ENCODE measurements at places on chromosomes 4 and X.

DNA sequence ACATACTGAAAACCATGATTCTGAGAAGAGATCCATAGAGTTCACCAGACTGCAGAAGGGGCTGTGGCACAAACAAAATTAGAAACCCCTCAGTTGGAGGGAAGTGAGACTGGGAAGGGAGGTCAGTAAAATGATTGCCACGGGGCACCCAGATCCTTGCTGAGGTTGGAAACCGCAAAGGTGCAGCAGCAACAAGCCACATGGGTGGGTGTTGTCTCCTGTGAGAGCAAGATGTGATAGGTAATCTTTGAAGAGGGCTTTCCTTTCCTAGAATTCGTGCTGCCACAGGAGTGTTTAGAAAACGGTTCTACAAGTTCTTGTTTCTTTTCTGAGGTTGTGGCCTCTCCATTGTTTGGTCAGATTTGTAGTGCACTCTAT is 85.5 kb downstream of the NFKB1 start:
- DNase-seq, result no peak

GRCh38 chrX:141701072-141701471 is 2.5 kb upstream of the SPANXD start:
- no peak for DNase-seq

DNA sequence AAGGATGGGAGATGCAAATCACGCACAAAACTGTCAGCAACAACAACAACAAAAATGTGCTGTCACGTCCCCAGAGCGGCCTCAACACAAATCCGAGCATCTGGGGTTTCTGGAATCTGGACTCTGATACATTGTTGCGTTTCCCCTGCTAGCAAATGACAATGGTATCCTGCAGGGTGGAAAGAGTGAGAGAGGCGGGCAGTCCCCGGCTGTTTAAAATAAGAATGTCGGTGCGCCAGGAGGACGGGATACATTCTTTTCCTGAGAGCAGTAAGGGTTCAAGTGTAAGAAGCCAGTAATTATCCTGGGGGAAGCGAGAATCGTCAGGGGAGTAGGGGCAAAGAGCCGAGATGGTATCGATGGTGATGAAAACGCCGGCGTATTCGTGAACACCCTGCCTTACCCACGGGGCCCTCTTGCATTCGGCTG is 310.2 kb downstream of the ASMT start:
- DNase-seq, result no peak

DNA sequence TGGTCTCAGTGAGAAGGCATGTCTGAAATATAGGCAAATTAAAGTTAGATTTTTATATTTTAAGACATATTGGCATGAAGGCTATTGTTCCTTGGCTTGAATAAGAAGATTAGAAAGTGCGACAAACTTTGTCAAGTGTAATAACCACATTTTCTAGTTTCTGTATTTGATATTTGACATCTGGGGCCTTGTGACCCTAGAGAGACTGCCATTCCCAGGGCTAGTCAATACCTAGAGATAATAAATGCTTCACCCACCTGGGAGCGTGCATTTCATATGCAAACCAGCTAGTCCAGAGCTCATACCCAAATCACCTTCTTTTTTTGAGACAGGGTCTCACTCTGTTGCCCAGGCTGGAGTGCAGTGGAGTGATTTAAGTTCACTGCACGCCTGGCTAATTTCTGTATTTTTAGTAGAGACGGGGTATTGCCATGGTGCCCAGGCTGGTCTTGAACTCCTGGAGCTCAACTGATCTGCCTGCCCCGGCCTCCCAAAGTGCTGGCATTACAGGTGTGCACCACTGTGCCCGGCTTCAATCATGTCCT is 62.6 kb downstream of the COQ2 start:
- DNase-seq, result no peak

DNA sequence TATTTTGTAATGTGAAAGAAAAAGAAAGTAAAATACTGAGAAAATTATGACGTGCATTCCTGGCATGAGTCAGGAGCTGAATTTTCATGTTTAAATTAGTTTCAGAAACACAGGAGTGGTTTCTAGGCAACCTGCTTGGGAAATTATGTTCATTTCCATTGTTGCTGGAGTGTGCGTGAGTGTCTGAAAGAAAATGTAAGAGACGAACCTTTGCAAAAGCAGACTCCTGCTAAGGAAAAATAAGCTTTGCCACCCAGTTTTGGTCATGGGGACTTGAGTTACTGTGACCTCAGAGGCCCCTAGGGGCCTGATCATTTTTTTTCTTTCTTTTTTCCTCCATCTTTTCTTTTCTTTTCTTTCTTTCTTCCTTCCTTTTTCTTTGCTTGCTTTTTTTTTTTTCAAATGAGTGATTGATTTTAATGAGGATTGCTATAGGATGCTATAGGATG is 18.8 kb upstream of the CHRNA9 start:
- no peak for DNase-seq

DNA sequence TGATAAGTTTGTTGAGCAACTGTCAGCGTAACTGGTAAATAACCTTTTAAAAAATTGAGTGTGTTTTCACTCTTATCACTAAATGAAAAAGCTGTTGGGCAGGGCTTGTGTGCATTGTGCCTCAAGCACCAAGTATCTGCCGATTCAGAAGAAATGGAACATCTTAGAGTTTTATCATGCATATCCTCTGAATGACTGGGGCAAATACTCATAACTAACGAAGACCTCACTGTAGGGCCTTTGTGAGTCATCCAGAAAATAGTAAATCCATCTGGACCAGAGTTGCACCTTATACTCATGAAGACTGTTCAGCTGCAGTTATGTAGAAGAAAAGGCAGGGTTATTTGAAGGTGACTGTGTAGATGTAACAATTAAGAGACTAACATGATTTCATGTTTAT is 222.1 kb downstream of the CAMK2D start:
- DNase-seq, result no peak

DNA sequence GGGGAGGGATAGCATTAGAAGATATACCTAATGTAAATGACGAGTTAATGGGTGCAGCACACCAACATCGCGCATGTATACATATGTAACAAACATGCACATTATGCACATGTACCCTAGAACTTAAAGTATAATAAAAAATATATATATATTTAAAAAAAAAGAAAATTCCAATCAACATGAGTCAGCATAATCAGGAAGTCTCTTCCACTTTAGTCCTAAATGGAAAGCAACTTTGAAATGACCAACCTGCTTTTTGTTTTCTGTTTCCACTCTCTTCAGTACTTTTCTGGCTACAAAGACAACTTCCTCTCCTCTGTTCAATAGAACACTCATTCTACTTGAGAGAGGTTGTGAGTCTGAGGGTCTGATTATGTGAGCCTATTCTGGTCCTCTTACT is 13.5 kb upstream of the MAGEA8 start:
- DNase-seq, result no peak

- DNase-seq, result no peak
These were observed 433.0 kb downstream of the PCDH10 start for GRCh38 chr4:133581996-133582619.

DNA sequence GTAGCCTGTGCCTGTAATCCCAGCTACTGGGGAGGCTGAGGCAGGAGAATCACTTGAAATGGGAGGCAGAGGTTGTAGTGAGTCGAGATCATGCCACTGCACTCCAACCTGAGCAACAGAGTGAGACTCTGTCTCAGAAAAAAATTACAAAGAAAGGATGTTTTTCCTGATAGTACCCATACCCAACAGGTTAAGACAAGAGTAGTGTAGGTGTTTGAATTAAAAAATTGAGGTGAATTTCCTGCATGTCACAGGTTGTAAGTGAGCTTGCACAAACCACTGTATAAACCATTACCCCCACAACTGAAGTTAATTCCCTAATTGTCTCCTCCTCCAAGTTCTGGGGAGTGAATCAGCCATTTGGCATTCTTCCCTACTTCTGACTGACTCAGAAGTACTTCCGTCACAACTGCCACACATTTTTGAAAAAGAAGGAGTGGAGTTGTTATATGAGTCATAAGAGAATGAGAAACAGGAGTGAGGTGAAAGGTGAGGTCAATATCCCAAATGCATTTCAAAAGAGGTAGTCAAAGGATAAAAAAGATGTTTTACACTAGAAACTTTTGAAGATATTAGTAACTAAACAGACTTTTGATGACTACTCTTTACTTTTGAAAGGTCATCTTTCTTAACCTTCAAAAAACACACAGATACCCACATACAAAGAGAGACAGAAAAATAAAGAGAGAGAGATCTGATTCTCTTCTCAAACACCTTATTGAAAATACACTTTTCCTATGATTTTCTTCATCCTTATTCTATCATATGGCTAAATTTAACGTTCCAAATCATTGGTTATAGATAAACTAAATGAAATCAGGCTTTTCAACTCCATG is 134.5 kb downstream of the BTC start:
- DNase-seq, result peak; percentile 36

DNA sequence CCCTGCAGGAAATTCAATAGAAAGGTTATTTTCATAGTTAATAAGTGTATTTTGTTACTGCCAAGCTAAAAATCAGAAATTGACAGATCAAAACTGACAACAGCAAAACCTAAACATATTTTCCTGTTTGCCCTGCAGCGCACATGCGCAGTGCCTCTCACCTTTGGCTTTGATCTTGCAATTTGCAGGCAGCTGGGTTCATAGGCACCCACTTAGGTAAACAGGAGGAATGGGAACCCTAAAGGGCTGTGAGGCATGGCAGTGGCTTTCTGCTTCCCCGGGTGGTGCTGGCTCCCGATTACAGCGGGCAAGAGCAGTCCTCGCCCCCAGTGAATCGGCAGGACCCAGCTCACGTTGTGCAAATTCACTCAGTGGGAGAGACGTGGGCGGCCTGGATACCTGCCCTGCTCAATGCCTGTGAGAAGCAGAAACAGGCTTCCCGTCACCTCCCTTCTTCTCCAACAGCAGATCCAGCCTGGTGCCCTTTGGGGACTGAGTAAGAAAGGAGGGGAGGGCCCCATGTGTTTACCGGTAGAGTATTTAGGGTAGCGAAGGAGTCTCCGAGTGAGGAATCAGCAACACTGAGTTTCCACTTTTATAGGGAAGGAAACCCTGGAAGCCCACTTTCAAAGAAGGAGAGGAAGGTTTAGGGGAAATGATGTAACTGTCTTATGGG is 25.7 kb downstream of the CCKAR start:
- DNase-seq, result no peak

DNA sequence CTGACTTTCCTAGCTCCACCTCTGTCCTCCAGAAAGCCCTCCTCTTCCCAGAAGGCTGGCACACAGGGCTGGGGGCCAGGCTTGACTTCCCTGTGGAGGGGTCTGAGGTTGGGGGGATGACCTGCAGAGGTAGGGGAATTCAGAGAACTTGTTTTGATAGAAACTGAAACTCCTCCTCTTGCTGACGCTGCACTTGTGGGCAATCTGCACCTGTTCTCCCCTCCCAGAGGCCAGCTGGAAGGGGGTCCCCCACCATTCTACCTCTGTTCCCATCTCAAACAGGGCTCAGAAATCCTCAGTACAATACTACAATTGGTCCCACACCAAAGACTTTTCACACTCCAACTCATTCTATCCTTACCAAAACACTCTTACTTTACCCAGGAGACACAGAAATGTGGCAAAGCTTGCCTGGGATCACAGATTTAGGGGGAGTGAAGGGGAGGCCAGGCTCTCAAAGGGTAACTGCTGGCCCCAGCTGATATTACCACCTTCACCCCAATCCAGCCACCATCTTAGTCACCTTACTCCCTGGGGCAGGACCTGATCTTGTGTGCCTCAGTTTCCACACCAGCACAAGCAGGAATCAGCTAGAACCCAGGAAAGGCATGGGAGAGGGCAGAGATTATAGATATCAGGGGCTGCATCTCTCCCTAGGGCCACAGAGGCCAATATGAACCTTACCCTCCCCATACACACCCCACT is 18.5 kb downstream of the OTUD5 start:
- no peak for DNase-seq

- no peak for DNase-seq
These were observed 833.6 kb downstream of the CCSER1 start for GRCh38 chr4:90960840-90961239.

- no peak for DNase-seq
These were observed 149.3 kb downstream of the CENPC start for GRCh38 chr4:67396008-67396407.

DNA sequence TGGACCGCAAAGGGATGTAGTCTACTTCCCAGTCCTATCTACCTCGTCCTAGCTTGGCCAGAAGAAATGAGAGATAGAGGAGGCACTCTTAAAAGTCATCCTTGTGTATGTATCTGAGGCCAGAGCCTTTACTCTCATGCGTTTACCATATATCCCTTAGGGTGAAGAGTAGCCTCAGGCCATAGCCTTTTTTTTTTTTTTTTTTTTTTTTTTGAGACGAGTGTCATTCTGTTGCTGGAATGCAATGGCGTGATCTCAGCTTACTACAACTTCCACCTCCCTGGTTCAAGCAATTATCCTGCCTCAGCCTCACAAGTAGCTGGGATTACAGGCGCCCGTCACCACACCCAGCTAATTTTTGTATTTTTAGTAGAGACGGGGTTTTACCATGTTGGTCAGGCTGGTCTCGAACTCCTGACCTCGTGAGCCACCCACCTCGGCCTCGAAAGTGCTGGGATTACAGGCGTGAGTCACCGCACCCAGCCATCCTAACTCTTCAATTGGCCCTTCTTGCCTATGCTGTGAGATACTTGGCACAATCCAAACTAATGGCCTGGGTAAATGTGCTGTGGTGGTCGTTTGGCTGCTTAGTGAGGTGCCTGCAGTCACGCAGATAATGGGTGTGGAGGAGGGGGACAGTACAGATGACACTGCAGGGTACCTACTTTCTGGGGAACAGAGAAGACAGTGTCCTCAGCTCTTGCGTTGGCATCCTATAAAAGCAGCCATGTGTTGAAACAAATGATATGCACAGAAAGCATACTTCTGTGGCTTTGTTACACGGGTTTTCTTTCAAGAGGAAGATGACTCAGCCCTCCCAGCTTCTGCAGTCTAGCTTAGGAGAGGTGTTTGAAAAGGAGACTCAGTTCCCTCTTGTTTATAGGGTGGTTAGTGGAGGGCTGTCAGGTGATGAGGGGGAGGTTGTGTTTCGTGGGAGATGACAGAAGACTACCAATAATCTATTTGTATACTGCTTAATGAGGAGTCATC is 10.4 kb upstream of the DGAT2L6 start:
- no peak for DNase-seq

GRCh38 chr4:4986841-4987240 is 32.4 kb downstream of the CYTL1 start:
- no peak for DNase-seq

DNA sequence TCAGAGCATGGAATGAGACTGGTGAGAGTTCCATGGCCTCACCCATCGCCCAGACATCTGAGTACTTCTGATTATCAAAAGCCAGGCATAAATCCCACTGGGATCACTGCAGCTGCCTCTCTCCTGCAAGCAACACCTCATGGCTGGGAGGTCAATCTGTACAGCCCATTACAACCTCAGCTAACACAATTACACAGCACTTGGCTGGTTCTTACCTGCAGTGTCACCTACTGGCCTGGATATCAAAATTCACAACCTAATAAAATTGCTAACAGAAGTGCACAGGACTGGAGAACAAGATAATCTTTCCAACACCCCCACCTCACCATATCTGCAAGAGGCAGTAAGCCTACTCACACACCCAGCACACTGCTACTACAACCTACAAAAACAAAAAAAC is 341.7 kb upstream of the NDST3 start:
- DNase-seq, result no peak

DNA sequence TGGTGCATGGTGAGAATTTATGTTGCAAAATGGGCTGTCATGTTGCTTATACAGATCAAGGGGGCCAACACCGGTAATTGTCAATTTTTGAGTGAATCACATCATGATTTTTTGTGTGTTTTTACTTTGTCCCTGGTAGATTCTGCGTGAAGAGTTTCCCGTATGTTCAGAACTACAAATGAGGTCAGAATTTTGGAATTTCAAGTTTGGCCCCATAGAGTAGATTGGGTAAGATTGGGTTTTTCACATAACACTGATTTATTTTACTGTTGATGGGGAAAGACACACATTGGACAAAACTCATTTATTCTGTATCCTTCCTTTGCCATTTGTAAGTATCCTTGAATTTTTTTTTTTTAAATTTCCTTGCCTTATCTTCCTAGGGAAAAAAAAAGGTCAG is 158.5 kb upstream of the MXRA5 start:
- no peak for DNase-seq

Measured in GDM1 (cell line).